ENCODE measurements at places on chromosomes 1 and 21.
A peak's percentile ranks its signal among the peaks of the same experiment; 100 is the strongest.

- no peak for DNase-seq
These were observed 4.0 kb upstream of the GPR3 start for GRCh38 chr1:27388337-27389005.

GRCh38 chr21:44895859-44896258 lies 22.4 kb upstream of the PTTG1IP start:
- no peak for DNase-seq

DNA sequence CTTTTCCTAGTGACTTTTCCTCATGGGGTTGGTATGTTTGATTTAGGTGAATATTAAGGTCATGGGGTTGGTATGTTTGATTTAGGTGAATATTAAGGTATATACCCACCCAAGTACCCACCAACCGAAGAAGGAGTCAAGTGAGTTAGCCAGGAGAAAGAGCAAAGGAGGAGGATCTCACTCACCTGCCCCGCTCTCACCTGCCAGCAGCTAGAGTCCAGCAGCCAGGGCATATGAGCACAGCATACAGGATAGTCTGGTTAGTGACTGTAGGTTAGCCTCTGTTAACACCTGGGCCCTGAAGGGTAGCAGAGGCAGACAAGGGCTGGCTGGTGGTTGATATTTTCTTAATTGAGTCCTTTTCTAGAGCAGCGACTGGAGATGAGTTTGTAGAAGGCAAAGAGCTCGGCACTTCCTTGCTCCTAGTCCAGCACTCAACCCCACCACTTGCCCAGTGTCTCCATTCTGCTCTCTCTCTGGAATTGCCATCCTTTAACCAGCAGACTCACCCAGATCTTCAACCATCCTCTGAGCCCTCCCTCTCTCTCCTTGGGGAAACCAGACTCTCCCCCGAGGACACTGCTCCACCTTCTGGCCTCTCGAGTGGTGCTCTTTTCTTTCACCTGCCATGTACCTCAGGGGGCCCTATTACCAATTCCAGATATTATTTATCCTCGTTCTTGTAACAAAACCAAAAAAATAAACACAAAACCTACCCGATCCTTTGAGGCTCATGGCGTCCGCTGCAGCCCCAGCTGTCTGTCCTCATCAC lies 16.3 kb upstream of the DESI2 start:
- DNase-seq = no peak

DNA sequence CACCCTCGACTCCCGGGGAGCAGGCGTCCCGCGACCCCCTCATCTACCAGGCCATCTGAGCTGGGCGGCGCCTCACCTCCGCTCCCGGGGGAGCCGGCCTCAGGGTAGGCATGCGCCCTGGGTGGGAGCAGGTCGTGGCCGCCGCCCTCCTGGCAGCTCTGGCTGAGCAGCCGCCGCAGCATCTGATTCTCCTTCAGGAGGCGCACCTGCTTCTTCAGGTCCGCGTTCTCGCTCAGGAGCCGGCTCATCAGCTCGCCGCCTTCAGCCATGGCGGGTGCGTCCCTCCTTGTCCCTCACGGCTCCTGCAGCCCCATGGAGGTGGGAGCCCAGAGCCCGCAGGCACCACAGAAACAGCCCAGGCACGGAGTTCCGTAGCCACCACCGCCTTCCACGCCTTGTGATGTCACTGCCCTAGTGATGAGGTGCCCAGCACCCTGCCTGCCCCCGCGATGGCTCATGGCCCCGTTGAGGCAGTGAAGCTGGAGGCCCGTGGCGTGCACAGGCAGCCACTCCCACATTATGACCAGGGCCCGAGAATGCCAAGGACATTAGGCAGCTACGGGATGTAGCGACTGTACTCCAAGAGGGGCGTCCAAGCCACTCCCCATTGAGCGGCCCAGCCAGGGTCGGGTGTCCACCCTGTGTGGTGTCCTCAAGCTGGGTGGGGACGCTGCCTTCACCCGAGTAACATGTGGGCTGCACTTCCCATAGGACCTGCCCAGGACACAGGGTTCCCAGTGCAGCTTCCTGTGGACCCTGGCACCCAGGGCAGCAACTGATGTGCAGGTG lies 1.5 kb downstream of the SPATC1L start:
- DNase-seq = no peak

- DNase-seq = no peak
These were observed 134.9 kb downstream of the VAV3 start for GRCh38 chr1:107830075-107830474.

- peak; percentile 65 for DNase-seq
These were observed 22.4 kb downstream of the DEGS1 start for GRCh38 chr1:224205438-224205840.

- no peak for DNase-seq
These were observed 673 bp downstream of the PIK3C2B start for GRCh38 chr1:204493984-204494280.

DNA sequence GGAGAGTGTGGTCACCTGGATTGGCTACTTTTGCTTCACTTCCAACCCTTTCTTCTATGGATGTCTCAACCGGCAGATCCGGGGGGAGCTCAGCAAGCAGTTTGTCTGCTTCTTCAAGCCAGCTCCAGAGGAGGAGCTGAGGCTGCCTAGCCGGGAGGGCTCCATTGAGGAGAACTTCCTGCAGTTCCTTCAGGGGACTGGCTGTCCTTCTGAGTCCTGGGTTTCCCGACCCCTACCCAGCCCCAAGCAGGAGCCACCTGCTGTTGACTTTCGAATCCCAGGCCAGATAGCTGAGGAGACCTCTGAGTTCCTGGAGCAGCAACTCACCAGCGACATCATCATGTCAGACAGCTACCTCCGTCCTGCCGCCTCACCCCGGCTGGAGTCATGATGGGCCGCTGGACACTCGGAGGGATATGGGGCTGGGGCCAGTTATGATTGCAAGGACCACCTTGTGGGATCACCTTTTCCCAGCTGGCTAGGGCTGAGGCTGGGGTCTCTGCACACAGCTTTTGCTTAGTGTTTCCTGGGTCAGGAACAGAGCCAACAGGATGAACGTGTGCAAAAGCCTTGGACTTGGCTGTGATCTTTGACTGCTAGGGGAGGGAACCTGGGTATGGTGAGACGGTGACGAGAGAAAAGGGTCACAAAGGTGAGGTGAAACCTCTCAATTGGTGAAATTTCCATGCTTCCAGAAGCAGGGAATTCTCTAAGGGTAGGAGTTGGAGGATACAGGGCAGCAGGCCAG lies 4.3 kb upstream of the GNAI3 start:
- DNase-seq = no peak

DNA sequence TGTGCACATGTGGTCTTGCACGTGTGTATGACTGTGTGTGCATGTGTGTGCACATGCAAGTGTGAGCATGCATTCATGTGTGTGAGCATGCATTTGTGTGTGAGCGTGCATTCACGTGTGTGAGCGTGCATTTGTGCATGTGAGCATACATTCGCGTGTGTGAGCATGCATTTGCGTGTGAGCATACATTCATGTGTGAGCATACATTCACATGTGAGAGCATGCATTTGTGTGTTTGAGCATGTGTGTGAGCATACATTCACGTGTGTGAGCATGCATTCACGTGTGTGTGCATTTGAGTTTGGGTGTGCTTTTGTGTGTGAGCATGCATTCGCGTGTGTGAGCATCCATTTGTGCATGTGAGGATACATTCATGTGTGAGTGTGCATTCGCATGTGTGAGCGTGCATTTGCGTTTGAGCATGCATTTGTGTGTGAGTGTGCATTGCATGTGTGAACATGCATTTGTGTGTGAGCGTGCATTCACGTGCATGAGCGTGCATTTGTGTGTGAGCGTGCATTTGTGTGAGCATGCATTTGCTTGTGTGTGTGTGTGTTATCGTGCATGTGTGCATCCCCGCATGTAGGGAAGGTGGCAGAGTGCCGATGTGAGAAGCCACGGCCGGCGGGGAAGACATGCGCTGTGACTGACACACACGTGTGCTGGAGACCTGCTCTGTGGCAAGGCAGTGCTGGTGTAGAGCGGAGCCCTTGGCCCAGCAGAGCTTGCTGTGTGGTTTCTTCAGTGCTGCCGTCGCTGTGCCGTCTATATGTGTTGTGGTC lies 18.2 kb downstream of the ITGB2 start:
- DNase-seq = no peak

DNA sequence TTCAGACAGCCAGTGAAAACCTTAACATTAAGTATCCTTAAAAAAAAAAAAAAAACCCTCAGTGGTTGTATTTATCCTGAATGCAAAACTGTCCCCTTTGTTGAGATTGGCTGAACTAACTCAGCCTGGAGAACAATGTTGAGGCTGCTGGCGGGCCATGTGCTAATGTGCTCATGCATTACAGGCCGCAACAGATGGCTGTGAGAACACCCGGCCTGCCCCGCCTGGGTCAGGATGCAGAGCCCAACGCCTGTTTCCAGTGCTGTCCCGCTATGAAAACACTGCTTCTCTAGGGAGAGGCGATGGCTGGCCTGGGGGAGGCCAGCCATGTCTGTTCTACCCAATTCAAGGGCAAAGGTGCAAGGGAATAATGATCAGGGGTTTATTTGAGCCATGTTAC lies 13.8 kb downstream of the OLIG2 start:
- no peak for DNase-seq

DNA sequence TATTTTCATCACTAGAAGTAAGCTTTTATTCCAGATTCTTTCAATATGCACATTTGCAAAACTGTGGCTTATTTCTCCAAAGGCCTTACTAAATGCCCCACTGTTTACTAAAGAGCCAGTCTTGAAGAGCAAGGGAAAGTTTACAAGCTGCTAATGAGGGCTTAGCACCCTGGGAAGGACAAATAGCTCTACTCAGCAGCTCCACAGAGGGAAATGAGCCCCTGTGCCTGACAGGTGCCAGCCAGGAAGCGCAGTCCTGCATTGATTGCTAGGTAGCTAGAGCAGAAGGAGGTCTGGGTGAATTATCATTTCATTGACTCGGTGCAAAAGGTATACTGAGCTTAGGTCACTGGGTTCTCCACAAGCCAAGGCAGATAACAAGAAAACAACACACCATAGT lies 307.0 kb downstream of the SETD4 start:
- DNase-seq = no peak

- DNase-seq = no peak
These were observed 481.1 kb upstream of the PTBP2 start for GRCh38 chr1:96240438-96240837.

- peak; percentile 9 for DNase-seq
These were observed 664 bp downstream of the FAM89A start for GRCh38 chr1:231039161-231040018.

DNA sequence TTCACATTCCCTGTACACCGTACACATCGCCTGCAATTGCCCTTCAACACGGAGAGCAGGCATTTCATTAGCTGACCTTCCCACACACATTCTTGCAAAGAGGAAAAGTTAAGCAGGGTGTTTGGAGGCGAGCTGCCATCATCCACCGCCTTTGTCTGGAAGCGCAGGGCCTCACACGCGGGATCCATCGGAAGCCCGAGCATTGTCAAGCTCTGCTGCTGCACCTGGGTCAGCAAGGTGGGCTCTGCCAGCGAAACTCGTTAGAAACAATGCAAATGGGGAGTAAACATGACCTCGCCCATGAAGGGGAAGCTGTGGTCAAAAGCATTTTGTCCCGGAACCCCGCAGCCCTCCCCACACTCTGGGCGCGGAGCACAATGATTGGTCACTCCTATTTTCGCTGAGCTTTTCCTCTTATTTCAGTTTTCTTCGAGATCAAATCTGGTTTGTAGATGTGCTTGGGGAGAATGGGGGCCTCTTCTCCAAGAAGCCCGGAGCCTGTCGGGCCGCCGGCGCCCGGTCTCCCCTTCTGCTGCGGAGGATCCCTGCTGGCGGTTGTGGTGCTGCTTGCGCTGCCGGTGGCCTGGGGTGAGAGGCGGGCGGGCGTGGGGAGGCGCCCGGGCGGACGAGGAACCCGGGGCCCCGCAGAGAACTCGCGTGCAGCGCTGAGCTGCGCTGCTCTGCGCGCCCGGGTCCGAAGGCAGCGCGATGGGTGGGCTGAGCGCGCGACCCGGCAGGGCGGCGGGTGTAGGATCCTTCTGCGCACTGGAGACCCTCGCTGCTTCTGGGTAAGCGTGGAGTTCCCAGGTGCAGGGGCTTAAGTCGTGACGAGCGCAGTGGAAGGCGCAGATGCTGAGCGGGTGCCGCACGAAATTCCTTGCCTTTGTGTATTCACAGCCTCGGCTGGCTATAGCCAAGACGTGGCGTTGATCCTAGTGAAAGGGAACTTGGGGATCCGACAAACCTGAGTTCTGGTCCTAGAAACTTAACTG lies at the start of gene CR1:
Gene CR1 (plus strand): TSS at position 357 of the 992 bp plus-strand sequence. CDS start 111 bp downstream, at position 468.
- DNase-seq = no peak

DNA sequence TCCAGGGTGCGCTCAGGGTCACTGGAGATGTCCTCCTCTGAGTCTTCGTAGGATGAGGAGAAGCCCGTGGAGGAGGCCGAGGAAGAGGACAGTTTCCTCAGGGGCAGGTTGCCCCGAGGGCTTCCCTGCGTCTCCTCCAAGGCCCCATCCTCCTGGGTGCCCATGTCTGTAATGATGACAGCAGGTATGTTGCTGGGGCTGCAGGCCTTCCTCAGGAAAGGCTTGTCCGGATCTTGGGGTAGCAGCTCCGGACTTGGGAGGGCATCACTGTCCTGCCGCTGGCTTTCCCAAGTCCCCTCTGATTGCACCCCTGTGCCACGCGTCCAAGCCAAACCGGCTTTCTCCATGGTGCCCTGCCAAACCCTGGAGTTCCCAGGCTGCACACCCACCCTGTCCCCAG lies 3.5 kb downstream of the ITPKB start:
- no peak for DNase-seq

DNA sequence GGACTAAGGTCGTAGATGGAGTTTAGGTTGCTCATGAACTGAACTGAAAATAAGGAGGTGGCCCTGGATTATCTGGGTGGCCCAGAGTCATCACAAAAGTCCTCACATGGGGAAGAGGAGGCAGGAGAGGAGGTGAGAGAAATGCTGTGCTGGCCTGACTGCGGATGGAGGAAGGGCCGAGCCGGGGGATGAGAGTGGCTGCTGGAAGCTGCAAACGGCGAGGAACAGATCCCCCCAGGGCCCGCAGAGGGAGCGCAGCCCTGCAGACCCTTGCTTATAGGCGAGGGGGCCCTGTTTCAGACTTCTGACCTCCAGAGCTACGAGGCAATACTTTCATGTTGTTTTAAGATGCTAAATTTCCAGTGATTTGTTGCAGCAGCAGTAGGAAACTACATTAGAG lies 102.7 kb upstream of the C1orf174 start:
- DNase-seq = no peak

- no peak for DNase-seq
These were observed 333.8 kb downstream of the HHAT start for GRCh38 chr1:210662291-210663050.

DNA sequence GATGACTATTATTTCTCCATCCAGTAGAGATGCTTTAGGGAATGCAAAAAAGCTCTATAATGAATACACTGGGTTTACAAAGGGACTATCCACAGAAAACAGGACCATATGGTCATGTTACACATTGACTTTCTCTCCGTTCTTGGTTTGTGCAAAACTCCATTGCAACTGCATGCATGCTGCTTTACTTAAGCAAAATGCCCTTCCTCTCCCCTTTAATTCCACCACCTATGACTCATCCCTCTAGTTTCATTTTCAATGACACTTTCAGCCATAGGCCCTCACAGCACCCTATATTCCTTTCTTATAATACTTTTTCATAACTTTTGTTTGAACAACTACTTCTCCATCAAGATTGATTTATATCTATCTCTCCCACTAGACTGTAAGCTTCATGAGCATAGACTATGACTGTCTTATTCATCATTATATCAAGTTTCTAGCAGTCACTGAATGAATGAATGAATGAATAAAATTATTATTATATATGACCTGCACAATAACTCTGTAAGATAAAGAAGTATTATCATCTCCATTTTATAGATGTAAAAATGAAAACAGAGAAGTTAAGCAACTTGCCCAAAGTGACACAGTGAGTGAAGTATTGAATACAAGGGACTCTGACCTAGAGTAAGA lies 248.9 kb downstream of the PLPP3 start:
- peak; percentile 26 for DNase-seq

GRCh38 chr1:228286505-228287417 lies 78.9 kb downstream of the OBSCN start:
- DNase-seq = no peak
